COR-L47 (cell line): ENCODE measurements at places on chromosomes 6 and 20.

DNA sequence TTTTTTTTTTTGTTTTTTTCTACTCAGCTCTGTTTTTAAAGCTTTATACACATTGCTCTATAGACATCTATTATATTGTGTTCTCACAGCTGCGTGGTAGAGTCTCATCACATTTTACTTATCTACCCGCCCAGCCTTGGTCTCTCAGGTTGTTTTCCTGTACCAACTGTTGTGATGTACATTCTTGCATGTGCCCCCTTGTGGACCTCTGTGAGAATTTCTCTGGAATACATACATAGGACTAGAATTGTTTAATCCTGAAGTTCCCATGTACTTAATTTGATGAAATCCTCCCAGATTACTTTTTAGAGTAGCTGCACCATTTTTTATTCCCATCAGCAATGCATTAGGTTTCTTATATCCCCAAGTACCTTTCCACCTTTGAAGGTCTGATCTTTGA is 40.4 kb upstream of the TINAG start:
- DNase-seq: peak; percentile 59

DNA sequence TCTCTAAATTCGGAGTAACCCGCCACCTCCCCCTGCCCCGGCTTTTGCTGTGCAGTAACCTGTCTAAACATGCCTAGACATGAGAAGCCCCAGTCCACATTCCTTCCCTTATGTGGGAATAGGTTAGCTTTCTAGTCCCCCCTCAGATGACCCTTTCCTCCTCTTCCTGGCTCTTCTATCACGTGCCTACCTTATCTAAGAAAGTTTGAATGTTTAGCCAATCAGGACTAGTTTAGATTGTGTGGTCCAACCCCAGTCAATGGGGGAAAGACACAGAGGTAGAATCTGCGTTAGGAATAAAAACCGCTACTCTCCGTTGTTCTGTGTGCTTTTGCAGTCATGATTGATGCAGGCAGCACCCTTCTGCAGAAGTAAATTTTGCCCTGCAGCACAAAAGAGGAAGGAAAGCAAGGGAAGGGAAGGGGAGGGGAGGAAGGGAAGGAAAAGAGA is 69.0 kb upstream of the CD93 start:
- DNase-seq: no peak

- DNase-seq: no peak
Observed at GRCh38 chr20:23227274-23227673, 123.3 kb upstream of the NXT1 start.

- DNase-seq: no peak
Observed at GRCh38 chr6:113019176-113019575, 672.0 kb downstream of the RFPL4B start.

- no peak for DNase-seq
Observed at GRCh38 chr6:81933089-81933488, 180.6 kb upstream of the TENT5A start.

GRCh38 chr20:7926767-7927166 is 13.5 kb downstream of the HAO1 start:
- no peak for DNase-seq

- DNase-seq: no peak
Observed at GRCh38 chr6:160300076-160300695, 41.6 kb upstream of the SLC22A2 start.

DNA sequence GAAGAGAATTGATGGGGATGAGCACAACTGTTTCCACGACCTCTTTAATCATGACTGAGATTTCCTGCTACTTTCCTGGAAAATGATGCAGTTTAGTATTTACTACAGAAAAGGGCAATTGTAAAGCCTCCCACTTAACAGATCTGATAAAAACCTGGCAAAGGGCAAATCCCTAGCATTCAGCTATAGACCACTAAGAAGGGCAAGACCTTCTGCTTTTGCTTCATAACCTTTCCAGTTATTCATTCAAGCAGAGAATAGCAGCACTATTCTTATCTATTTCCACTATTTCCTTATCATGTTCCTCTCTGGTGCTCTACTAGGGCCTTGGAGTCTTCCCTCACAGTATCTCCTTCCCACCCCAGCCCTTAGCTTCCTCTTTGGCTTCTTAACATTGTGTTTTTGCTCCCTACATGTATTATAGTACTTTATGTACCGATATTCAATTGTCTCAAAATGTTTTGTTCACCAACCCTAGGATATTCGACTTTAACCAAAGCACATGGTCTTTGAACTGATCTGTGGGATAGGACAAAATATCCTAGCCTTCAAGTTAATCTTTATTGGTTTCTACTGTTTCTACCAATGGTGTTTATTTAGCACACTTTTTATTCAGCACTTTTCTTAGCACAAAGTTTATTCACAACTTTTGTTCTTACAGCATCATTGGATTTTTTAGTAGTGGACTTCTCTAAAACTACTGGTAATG is 32.7 kb upstream of the MANEA start:
- DNase-seq: no peak

DNA sequence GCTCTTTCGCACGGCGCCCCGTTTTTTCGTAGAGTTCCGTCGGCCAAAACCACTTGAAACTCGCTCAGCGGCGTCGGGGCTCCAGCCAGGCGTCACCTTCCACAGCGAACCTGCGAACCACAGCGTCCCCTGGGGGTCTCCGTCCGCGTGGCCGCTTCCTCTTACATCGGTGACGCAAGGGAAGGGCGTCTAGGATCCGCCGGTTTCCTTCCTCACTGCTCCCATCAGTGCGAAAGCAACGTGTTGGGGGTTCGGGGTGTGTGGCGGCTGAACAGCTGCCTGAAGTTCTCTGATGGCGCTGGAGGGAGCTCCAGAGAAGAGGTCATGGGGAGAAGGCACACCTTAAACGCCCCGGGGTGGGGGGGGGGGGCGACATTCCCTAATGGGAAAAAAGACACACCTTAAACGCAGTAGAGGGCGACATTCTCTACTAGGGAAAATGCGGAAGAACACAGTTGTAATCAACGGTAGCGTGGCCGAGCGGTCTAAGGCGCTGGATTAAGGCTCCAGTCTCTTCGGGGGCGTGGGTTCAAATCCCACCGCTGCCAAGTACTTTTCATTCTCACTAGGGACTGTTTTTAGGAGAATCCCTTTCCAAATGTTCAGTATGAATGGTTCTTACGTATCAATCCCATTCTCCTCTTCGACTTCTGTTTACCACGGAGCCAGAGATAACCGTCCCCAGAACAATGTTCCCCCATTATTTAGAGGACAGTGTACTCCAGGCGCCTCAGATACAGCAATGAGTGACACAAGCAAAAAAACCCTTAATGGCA is 16.4 kb downstream of the ZNF311 start:
- DNase-seq: no peak

GRCh38 chr6:22007469-22007868 is 289.4 kb downstream of the PRL start:
- DNase-seq: no peak

DNA sequence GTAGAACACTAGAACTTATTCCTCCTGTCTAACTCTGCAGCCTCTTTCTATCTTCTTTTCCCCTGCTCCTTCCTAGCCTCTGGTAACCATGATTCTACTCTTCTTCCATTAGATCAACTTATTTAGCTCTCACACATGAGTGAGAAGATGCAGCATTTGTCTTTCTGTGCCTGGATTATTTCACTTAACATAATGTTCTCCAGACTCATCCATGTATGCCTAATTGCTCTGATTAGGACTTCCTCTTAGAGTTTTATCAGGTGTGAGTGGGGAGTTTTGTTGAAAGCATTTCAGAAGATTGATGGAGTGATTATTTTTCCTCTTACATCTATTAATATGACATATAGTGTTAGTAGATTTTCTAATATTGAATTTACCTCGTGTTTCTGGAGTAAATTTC is 140.4 kb downstream of the CDKAL1 start:
- no peak for DNase-seq

DNA sequence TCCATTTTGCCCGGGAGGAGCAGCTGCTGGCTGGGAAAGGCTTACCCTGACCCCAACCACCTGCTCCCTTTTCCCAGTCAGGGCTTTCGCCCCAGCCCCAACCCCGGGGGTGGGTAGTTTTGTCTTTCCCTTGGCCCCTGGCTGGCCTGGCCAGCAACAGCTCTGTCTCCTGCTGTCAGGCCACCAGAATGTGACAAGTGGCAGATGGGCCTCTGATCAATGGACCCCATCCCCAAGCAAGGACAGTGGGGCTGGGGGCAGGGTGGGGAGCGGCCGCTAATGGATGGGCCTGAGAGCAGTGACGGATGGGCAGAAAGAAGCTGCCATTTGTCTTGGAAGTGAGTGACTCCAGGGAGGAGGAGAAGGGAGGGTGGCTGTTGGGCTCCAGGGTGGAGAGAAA is 121.6 kb downstream of the DHX35 start:
- DNase-seq: no peak

GRCh38 chr6:65667916-65668656 is 38.9 kb downstream of the EYS start:
- DNase-seq: peak; percentile 82

- no peak for DNase-seq
Observed at GRCh38 chr6:138656364-138657064, 117.1 kb upstream of the CCDC28A start.

DNA sequence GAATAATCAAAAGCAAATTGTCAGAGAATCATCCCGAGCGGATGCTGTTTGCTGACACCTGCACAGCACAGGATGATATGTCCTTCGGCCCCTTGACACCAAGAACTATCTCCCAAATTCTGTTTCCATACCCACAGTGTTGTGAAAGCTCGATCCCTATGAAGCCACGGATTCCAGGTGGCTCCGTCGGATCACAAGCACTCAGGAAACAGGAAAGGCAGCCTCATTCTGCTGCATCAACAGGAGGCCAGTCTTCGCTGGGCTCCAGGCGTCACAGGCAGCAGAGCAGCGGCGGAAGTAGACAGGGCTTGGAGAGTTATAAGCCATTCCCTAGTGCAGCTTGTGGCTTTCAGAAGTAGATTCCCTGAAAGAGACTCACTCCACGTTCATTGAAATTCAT is 342.3 kb downstream of the C6orf118 start:
- no peak for DNase-seq

DNA sequence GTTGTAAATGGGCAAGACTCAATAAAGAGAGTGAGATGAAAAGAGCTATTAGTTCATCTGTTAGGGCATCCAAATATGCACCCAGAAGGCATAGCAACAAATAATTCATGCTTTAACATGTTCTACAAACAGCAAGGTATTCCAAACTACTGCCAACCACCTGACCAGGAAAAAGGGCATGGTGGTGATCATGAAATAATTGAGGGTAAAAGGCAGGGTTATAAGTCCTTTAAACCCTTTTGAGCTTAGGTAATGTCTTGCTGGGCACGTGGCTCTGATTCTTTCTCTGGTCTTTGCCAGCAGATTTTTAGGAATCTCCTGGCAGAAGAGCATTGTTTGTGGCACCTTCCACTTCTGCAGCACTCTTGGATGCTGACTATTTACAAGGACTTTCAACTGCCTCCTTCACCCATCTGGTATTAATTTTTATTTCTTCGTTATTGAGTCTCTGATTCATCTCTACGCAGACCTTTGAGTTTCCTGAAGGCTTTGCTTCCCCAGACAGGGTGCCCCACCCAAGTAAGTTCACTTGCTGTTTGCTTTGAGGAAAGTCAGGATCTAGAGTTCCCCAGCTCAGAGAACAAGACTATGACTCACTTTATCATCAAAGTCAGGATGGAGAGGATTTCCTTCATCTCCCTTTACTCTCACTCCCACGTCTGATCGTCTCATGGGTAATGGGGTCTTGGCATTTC is 83.4 kb upstream of the NEDD9 start:
- no peak for DNase-seq

GRCh38 chr6:43203029-43203717 is 21.2 kb downstream of the CUL9 start:
- DNase-seq: no peak

GRCh38 chr6:4370066-4370465 is 234.7 kb upstream of the ECI2 start:
- no peak for DNase-seq

DNA sequence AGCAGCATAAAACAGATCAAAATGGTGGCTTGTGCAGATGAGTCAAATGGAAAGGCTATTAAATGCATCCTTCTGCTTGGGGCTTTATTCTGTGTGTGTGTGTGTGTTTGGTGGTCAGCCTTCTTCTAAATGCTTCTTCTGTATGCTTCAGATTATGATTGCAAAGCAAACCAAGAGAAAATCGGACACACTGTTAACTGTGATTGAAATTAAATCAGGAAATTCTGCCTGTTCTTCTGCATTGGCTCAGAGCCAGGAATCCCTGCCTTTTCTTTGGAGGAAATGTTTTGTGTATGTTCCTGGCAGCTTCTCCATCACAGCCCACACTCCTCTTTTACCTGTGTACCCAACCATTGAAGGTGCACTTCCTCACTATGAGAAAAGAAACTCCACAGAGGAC is 22.3 kb upstream of the PDE10A start:
- DNase-seq: no peak

DNA sequence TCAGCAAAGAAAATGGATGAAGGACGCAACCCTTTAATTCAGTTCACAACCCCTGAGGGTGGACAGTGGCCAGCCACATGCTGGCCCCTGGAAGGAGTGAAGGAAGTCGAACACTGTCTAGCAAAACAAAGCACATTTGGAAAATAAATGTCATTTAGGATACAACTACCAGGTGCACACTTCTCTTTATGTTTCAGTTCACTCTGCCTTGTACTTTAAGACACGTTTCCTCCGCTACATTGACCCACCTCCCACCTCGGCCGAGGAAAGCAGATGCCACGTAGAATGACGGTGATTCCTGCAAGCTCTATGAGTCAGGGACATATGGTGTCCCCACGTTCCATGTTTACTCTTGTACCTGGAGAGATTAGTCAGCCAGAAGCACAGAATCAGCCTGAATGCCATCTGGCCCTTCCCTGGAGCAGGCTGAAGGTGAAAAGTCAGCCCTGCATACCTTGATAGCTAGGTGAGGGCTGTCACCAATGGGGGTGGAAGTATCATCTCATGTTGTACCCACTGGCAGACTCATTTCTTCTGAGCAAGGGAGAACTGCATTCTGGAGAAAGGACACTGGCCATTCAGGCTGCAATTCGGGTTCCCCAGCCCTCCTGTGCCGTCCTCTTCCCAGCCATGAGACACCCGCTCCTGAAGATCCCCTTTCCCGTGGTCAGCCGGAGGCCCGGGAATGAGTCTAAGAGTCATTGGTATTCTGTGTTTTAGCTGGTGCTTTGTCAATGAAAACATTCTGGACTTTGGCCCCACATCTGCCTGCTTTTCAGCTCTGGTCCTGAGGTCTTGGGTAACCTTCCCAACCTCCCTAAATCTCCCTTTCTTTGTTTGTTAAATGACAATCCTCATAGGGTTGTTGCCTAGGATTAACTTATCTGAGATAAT is 60.6 kb downstream of the FOXA2 start:
- DNase-seq: no peak

DNA sequence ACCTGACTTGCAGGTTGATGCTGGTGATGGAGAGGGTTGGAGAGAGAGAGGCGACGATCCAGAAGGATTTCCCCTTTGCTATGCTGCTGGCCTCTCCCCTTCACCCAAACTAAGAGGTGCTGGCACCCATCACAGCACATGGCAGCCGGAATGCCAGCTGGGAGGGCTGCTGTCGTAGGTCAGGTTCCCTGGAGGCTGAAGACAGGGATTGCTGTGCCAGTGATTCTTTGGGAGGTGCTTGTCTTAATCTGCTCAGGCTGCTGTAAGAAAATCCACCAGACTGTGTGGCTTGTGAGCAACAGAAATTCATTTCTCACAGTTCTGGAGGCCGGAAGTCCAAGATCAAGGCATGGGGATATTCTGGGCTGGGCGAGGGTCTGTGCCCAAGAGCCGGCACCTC is 4.4 kb upstream of the ARFGAP1 start:
- DNase-seq: no peak

- no peak for DNase-seq
Observed at GRCh38 chr6:138486249-138487101, 12.8 kb downstream of the NHSL1 start.

- no peak for DNase-seq
Observed at GRCh38 chr6:154511791-154512190, 1.3 kb upstream of the CNKSR3 start.

GRCh38 chr6:84854811-84855400 is 90.5 kb upstream of the TBX18 start:
- no peak for DNase-seq

GRCh38 chr6:111809264-111809663 is 64.0 kb downstream of the FYN start:
- DNase-seq: no peak
